ENCODE measurements at places on chromosomes 13 and 19. TPM values are rescaled to one million over a fixed set of nuclear protein-coding genes. Genes with fewer than 3 reads are reported as not detected.

DNA sequence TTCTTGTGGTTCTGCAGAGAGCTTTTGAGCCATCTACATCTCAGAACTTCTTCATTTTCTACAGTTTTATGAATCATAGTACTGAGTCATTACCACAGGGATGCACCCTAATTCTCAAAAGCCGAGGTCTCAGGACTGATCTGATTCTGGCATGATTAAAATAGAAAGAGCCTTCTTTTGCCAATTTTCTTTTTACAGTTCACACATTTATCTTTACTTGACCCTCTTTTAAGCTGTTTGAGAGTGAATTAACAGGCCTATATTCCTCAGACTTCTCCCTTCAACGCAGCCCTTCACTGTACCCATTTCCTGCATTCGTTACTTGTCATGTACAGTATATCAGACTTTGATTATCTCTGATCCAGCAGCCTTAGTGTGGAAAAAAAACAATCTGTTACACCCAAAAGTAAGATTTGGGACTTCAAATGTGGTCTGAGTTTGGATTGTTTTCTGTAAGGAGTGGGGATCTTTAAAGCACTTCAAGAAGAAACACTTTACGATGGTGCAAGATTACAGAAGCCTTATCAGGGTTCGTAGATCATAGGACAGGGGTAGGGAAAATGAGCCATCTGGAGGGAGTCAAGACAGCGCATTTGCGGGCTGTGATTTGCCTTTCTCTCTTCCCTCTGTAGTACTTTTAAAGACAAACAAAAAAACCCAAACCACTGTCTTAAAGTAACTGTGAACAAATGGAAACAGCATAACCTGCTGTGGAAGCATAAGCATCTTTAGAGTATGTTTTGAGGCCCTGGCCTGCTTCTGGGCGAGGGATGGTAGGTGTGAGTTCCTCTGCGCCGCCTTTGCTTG is 15.3 kb upstream of the GPR183 start:
- no peaks in the 10 kb centered on the region for H3K27me3 ChIP-seq
- peak overlapping the region; percentile 89 for H3K27ac ChIP-seq
- H3K4me1 ChIP-seq = peaks cover 38% of the 10 kb centered on the region
- DNase-seq = peak; percentile 84
- H3K4me3 ChIP-seq = no peak overlapping the region

DNA sequence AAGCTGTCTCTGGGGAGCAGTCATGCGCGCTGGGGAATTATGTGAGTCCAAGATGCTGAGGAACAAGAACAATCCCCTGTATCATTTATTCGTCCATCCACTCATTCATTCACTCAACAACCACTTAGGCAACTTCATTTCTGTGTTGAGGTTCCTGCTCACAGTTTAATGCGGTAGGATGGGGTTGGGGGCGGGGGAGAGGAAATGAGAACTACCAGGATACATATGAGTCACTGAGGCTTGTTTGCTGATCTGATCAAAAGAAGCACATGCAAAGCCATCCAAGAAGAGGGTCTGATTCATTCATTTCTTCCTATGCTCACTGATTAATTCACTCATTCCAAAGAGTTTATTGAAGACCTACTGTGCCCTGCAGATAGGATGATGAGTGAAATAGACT is 20.9 kb downstream of the ZNF536 start:
- DNase-seq = no peak
- no peak overlapping the region for H3K4me3 ChIP-seq
- H3K36me3 ChIP-seq = no peaks in the 10 kb centered on the region

DNA sequence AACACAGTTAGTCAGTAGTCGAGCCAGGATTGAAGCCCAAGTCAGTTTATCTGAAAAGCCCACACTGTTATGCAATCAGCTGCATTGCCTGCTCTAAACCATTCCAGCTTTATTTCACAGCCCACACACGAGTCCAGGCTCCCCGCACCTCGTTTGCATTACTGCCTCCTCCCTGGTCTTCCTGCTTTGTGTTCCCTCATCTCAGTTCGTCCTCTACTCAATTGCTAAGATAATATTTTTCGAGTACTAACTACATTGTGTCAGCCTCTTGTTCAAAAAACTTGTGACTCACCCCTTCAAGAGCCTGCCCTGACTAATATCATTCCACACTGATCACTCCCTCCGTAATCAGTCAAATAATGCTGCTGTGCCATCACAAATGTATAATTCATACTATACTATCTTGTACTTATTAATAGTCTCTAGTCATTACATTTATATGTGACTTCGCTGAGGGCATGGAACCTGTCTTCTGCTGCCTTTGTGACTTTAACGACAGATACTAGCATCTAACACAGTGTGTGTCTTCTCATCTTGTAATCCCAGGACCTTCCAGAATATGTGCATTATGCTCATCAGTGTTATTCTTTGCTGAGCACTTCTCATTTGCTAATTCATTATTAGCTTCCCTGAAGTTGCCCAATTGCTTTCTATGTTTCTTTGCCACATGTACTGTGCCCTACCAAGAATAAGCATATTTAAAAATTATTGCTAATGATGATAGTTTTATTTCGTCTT is 26.2 kb upstream of the WDFY2 start:
- peaks cover 16% of the 10 kb centered on the region for H3K4me1 ChIP-seq
- H3K4me3 ChIP-seq = peak overlapping the region; percentile 12
- H3K36me3 ChIP-seq = no peaks in the 10 kb centered on the region
- H3K27ac ChIP-seq = peak overlapping the region; percentile 48

DNA sequence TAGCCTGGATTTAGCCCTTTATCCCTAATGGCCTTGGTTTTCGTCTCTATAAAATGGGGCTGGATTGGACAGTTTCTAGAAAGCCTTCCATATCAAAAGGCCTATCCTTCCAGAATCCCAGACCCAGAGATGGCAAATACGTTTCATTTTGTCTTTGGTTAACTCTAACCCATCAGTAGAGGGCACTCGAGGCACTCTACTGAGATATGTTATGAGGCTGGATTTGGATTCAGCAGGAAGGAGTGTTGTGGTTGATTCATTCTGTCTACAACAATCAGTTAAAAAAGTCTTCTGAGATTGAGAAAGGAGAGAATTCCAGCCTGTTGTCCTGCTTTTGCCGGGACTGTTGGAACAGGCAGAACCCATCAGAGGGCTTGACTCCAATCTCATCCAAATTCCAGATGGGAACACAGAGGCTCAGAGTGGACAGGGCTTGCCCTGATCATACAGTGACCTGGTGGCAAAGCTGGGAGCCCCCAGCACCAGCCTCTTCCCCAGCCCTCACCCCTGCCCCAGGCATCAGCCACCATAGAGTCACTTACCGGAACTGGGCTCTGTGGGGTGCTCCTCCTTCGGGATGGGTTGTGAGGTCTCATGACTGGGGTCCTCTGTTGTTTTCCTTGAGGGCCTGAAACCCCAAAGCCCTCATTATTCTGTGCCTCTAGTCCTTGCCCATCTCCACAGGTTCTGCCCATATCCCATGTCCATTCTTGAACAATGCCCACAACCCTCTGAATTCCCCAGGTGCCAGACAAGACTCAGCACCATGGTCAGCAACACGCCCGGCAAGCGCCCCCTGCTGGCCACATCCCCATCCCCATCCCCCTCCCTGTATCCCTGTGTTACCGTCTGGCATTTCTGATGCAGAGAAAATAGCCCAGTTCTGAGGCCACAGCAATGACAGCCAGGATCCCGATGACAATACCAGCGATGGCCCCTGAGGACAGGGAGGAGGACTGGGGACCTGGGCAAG is 12.3 kb upstream of the ZNF180 start:
- peaks cover 4% of the 10 kb centered on the region for H3K27me3 ChIP-seq
- no peak overlapping the region for H3K27ac ChIP-seq
- H3K4me1 ChIP-seq = no peaks in the 10 kb centered on the region
- no peaks in the 10 kb centered on the region for H3K36me3 ChIP-seq
- no peak overlapping the region for H3K4me3 ChIP-seq
- no peak for DNase-seq

DNA sequence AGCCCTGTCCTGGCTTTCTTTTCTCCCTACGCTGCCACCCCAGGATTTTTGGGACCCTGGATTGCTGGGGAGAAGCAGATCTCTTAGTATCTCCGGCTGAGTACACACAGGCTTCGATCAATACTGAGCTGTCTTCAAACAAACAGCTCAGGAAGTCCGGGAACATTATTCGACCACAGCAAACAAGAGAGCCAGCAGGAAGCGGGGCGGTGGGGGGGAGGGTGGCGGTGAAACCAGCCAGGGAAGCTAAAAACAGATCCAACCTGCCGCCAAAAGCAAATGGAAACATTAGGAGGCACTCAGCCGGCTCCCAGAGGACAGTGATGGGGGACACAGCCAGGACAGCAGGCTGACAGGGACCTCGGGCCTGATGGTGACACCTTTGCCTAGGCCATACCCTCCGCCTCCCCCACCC is 12.2 kb upstream of the BCAM start:
- H3K4me3 ChIP-seq = no peak overlapping the region
- peak; percentile 83 for DNase-seq
- H3K36me3 ChIP-seq = no peaks in the 10 kb centered on the region
- no peaks in the 10 kb centered on the region for H3K4me1 ChIP-seq
- no peak overlapping the region for H3K27ac ChIP-seq
- no peaks in the 10 kb centered on the region for H3K27me3 ChIP-seq

DNA sequence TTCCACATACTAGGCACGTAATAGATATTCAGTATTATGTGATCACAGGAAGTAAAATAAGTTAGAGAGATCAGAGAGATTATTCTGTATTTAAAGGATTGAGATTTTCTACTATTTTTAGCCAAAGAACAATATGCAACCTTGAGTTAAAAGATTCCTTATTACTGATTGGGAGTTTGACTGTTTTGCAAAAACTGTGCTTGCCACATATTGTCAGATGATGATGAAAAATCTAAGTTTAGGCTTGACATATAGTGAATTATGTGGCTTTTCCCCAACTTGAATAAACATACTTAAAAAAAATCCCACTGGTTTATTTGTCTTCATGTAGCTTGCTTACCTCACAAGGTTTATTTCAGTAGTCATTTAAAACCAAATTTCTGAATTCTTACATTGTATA is 194.4 kb downstream of the KCNRG start:
- DNase-seq = no peak
- peak overlapping the region; percentile 92 for H3K27ac ChIP-seq
- no peak overlapping the region for H3K4me3 ChIP-seq
- H3K27me3 ChIP-seq = no peaks in the 10 kb centered on the region

CRX gene
- not detected for total RNA-seq

C19orf53 gene
- total RNA-seq = 34.8 TPM

SPATA13 gene
- 37.7 TPM for total RNA-seq

PGLYRP2 gene
- total RNA-seq = not detected

GMIP gene
- 4.7 TPM for total RNA-seq
